Stimulated activated CD8-positive, alpha-beta memory T cell treated with anti-CD3 and anti-CD28 coated beads, Interleukin-7, amount 100 ng/mL, for 1 hour (primary cell): ENCODE measurements at places on chromosomes 6 and 20.

GRCh38 chr20:49203746-49204145, 15.5 kb upstream of the DDX27 start:
- DNase-seq = no peak

GRCh38 chr20:5767493-5768098, 17.4 kb downstream of the SHLD1 start:
- DNase-seq = no peak

- DNase-seq = no peak
Measured at GRCh38 chr6:43843097-43843645, 73.2 kb downstream of the VEGFA start.

GRCh38 chr6:51854347-51854746, 233.1 kb downstream of the PKHD1 start:
- DNase-seq = no peak

GRCh38 chr6:158536891-158537798, 22.7 kb upstream of the TMEM181 start:
- no peak for DNase-seq

DNA sequence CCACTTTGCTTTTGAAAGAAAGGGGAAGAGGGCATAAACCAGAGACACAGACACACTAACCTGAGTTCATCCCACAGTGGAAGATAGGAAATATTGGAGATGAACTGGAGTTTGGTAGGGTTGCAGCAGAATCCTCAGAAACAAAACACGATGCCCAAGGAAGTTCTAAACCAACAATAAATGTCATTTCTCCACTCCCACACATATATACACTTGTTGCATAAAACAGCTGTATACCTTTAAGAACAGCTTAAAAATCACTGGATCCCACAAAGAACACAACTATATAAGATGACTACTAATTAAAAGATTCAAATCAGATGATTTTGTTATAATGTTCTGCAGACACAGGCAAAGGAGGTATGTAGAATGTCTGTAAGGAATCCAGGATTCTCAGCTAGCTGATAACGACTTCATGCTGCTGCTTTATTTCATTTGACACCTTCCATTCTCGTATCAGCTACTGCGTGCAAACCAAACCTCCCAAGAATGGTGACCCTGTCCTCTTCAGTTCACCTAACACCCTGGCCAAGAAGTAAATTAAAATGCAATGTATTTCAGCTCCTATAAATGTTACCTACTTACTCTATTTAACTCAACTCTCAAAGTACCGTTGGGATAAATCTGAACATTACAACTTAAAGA, 14.3 kb downstream of the KIF13A start:
- DNase-seq = no peak

DNA sequence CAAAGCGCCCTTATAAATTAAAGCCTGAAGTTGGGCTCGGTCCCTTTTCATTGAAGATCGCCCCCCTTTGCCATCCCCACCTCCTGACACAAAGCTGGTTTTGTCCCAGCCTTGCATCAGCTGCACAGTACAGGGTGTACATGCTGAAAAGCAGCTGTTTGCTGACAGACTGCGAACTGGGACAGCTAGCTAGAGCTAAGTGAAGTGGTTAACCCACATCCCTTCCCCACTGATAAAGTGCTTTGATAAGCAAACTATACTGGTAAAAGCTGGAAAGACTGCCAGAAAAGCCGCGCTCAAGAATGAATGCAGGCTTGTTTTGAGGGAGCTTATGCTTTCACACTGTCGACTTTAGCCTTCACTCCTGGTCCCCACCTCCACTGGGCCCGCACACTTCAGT, 207.3 kb downstream of the GMDS start:
- DNase-seq = no peak

DNA sequence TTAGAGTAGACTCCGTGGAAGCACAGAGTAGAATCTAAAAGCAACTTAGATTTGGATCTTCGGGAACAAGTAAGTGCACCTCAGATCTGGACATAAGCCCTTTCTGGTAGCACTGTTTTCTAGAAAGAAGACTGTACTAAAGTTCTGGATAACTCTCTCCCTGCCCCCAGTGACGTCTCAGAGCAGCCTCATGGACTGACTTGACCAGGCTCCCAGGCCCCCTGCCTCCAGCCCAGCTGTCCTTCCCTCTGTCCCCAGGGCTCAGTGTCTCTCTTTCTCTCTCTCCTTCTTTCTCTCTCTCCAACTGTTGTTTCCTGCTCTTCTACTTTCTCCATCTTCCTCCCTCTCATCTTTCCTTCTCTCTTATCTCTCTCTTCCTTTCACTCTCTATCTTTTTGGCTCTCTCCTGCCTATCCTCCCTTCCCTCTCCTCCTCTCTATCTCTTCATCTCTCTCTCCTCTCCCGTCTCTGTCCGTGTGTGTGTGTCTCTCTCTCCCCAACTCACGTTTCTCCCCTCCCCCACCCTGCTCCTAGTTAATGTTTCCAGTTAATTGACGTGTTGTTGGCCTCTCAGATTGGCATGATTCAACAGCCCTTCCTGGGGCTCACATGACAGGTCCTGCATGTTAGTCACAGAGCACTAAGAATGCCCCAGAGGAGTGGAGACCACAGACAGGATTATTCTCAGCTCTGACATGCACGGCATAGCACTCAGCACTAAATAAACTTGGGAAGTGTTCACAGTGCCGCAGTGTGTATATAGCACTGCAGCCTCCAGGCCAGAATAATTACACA, 180.4 kb upstream of the FOXQ1 start:
- no peak for DNase-seq

- DNase-seq = no peak
Measured at GRCh38 chr6:3509336-3509735, 52.5 kb upstream of the SLC22A23 start.

- DNase-seq = no peak
Measured at GRCh38 chr6:82248273-82248735, 760 bp upstream of the IBTK start.

GRCh38 chr6:90442366-90442765, 144.5 kb downstream of the MAP3K7 start:
- no peak for DNase-seq

- no peak for DNase-seq
Measured at GRCh38 chr6:85810558-85810957, 167.9 kb upstream of the SYNCRIP start.

GRCh38 chr20:46229478-46230105, 78.7 kb downstream of the CDH22 start:
- DNase-seq = no peak

GRCh38 chr6:52407467-52407866, 12.7 kb upstream of the EFHC1 start:
- no peak for DNase-seq

DNA sequence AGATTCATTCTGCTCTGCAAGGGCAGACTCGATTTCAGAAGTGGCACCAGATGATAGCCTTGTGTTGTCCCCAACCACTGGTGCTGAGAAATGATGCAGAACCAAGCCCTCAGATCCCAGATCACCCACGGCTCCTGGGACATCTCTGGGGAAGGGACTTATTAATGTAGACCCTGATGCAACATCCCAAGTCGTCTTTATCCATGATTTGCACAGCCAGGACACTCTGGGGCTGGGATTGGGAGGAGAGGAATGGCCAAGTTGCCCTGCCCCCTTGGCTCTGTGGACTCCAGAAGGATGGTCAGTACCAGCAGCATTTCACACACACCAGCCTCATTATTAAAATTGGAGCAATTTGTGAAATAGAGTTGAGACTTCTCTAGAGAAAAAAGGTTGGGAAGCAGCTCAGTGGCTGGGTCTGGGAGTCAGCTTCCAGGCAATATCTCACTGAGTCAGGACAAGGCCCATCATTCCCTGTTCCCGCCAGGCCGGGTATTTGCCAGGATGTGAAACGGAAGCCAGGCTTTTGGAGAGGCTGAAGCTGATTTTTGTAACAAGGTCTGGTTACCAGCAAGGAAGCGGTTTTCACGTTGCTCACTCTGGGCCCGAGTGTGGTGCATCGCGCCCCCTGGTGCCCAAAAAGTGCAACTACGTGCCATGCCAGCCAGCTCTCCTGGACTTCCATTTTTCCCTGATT, 67.4 kb downstream of the ZBTB2 start:
- peak; percentile 40 for DNase-seq

GRCh38 chr6:20876561-20876960, 342.3 kb downstream of the CDKAL1 start:
- DNase-seq = no peak

DNA sequence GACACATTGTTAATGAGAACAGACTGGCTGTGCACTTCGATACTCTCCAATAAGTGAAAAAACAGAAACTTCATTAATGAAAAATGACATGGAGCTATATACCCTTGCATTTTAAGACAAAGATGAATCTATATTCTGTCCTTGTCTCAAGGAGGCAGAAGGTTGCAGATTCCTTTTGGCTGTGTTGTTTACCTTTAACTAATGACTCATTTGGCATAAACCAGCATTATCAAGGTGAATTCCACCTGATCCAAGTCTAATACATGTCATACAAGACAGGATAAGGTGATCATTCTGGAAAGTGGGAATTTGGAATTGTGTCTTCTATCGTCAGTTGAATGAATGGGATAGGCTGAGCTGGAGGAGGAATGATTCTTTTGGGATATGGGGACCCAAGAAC, 192.9 kb downstream of the PLCB4 start:
- DNase-seq = no peak

DNA sequence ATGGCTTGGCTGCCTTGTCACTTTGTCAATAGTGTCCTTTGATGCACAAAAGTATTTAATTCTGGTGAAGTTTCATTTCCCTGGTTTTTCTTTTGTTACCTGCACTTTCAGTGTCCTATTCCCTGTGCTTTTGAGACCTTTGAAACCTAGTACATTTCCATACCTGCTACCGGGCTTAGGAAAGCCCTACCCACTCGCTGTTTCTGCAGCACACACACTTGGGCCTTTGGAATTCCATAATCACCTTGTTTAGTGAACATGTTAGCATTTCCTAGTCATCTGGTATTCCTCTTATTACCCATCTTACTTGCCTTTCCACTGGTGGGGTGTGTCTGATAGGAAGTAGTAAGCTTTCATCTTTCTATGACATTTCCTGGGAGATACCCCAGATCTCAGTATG, 19.3 kb upstream of the SYNDIG1 start:
- DNase-seq = no peak

GRCh38 chr6:136646377-136646776, 96.2 kb upstream of the MAP7 start:
- no peak for DNase-seq

DNA sequence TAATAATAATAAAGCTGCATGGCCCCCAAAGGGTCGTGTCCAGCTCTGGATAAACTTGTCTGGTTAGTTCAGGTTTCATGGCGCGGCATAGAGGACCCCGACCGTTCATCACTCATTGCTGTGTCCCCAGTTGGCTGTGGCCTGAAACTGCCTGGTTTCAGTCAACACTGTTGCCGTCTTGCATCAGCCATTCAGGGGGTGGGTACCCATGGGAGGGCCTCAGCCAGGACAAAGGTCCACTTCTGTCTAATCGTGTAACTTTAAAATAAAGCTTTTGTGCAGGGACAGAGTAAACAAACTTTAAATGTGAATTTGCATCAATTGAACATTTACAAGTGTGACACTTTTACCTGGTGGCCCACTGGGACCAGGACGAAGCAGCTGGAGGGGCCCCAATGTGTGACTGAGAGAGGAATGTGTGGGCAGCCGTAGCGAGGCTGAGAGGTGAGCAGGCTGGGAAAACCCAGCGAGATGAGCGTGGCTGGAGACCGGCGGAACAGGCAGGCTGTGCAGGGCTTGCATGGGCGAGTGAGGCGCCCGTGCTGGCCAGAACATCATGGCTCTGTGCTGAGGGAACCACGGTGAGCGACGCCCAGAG, 22.3 kb upstream of the UNC93A start:
- no peak for DNase-seq

GRCh38 chr6:39075807-39076622, 27.4 kb downstream of the GLP1R start:
- DNase-seq = no peak

DNA sequence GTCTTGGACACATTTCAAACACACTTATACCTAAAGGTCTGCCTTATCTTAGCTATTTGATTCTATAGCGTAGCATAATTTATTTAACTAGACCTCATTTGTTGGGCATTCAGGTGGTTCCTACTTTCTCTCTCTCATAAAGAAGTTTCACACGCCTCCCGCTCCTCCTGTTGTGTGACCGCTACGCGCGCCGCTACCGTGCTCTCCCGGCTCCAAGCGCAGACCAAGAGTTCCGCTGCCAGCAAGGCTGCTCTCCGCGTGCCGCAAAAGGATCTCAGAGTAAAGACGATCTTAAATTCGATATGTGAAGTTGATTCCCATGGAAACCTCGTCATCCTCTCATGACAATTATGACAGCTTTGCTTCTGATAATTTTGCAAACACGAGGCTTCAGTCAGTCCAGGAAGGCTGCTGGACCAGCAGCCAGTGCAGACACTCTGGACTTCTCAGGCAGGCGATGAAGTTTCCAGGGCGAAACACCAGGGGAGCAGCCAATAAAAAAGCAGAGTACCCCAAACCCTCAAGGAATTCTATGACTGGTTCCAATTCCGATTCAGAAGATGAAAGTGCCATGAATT, 20.4 kb downstream of the PRSS16 start:
- DNase-seq = no peak

GRCh38 chr20:2327620-2328555, 32.1 kb downstream of the TGM3 start:
- no peak for DNase-seq

DNA sequence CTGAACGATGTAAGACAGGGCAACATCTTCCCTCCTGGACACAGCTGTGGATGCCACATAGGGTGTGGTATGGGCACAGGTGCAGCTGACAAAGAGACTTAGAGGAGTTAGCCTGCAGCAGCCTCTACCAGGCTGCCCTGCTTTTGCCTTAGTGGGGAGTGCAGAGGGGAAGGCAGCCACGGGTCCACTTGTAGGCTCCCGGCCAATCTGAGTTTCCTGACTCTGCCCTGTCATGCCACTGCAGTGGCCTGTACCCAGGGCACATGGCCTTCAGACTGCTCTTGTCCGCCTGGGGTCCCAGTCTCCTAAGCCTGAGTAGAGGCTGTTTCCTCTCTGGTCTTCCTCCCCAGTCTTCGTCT, 17.1 kb upstream of the CST9L start:
- DNase-seq = no peak

GRCh38 chr20:62019881-62020492, 45.7 kb downstream of the TAF4 start:
- DNase-seq = no peak

GRCh38 chr6:116966675-116967576, 89.9 kb downstream of the RFX6 start:
- DNase-seq = no peak
